GM13977 (cell line): ENCODE measurements at places on chromosomes 5 and 9.

DNA sequence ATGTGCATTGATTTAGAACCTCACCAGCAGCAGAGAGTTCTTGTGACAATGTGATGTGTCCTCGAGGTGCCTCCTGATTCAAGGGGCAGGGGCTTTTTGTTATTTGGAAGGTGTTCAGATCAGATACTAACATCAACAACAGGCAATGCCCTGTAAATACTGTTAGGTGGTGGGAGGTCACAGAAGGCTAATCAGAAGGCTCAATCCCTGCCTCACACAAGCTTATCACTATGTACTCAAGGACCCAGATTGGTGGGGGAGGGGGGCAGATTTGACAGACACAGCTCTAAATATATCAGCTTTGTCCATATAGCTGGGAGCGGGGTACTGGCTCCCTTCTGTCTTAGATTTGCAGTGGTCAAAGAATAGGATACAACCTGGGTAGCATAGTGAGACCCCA lies 2.6 kb downstream of the FRMPD1 start:
- no peak for DNase-seq

DNA sequence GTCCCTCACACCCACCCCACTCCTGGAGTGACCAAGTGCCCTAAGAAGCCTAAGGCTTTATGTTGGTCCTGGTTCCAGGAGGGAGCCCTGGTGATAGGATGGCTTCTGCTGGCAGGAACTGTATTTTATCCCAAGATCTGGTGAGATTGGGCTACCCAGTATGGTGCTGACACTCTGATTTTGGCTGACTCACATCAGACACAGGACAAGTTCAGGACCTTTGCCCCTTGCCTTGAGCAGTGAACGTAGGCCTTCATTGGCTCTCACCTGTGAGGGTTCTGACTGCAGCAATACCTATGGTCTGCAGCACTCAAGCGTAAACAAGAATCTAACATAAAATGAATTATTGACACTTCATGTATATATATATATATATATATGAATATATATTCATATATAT lies 25.0 kb downstream of the BHMT start:
- DNase-seq, result no peak

GRCh38 chr5:143652108-143652700 lies 159.8 kb upstream of the HMHB1 start:
- no peak for DNase-seq

GRCh38 chr9:17005056-17005823 lies 129.6 kb upstream of the CNTLN start:
- DNase-seq, result no peak

DNA sequence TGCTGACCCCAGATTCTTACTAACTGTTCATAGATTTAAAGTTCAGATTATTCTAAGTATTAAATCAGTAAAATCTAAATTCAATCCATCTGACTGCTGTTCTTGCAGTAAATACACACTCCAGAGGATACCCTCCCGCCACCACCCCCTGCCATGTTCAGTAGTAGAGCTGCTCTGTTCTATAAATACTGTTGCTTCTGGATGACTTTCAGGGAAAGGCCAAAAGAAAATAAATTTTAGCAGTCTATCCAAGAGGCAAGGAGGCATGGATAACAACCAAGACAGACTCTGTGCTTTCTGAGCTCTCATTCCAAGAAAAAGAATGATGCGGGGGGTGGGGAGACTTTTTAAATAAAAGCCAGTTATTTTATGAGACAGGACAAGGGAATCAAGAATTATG lies 115.1 kb downstream of the ADAMTS6 start:
- no peak for DNase-seq
